ENCODE measurements at places on chromosomes 2 and 18.

DNA sequence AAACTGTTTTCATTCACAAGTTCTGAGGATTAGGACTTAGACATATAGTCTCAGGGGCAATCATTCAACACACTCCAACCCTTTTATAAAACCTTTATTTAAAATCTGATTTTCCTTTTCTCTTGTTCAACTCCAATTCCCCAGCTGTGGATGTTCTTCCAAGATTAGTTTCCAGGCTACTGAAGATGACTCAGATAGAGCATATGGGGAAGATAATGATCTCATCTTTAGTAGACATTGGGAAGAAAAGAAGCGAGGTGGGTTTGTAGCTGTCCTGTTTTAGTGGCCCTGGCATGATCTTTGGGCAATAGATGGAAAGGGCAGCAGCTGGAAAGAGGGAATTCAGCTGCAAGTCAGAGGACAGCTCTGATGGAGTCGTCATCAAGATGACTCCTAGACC lies 247.7 kb upstream of the CCDC68 start:
- no peak for DNase-seq

- peak; percentile 45 for DNase-seq
Measured at GRCh38 chr2:10776231-10776977, 36.2 kb downstream of the PDIA6 start.

DNA sequence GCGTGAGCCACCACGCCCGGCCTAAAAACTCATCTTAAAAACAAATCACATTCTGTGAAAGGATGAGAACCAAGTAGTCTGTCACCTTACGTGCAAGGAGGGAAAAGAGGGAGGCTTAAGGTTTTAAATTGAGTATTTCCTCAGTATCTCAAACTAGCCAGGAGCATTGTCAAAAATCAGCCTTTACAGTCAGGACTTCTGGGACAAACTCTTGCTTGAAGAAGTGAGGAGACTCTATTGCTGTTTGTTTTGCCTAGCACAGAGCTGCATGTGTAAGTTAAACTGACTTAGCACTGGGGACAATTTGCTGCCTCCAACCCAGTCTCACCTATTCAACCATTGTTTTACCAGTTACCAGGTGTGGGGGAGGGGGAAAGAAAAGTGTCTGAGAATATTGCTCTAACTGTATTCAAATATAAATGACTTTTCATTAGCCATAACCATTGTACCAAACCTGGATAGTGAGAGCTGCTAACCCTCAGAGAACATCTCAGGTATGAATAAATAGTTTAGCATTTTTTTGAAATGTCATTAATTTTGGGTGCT lies 3.6 kb downstream of the INO80D start:
- no peak for DNase-seq

DNA sequence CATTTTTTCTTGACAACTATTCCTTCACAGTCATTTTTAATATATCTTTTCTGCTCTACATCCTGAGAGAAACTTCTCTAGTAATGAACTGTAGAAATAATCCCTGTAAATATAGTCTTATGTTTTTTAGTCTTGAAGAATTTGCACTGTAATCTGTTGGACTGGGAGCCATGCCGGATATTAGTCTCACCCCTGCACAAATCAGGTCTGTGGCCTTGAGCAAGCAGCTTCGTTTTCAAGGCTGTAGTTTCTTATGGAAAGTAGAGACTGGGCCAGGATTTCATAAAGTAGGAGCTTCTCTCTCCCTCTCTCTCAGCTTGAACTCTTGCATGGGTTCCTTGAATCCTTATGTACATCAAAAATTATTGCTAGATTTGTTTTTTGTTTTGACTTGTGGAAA lies 8.7 kb downstream of the FARP2 start:
- DNase-seq: no peak

GRCh38 chr18:23568281-23569138 lies 17.8 kb downstream of the NPC1 start:
- DNase-seq: no peak

DNA sequence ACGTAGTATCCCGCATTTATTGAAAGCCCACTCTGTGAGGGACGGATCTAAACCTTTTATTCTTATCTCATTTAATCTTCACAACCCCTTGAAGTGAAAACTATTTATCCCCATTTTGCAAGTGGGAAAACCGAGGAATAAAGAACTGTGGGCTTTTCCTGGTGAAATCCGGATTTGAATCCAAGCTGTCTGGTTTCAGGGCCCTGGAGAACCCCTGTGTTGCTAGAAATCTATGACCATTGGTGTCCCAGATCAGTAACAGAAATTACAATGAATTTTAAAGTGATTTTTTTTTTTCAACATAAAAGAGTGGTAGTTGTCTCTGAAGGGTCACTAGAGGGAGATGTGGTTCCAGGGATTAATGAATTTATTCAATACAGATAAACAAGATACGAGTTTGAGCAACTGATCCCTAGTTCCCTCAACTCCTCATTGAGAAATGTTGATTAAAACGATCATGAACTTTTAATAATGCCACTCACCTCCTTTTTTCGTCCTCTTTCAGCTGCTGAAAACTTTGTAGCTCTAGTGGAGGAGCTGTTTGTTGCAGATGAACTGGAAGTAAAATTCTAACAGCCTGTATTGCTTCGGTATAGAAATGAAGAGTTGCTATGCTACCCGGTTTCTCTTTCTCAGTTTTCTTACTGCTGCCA lies 940 bp downstream of the XRCC5 start:
- DNase-seq: no peak

GRCh38 chr2:150538651-150539201 lies 51.3 kb upstream of the RND3 start:
- DNase-seq: no peak

DNA sequence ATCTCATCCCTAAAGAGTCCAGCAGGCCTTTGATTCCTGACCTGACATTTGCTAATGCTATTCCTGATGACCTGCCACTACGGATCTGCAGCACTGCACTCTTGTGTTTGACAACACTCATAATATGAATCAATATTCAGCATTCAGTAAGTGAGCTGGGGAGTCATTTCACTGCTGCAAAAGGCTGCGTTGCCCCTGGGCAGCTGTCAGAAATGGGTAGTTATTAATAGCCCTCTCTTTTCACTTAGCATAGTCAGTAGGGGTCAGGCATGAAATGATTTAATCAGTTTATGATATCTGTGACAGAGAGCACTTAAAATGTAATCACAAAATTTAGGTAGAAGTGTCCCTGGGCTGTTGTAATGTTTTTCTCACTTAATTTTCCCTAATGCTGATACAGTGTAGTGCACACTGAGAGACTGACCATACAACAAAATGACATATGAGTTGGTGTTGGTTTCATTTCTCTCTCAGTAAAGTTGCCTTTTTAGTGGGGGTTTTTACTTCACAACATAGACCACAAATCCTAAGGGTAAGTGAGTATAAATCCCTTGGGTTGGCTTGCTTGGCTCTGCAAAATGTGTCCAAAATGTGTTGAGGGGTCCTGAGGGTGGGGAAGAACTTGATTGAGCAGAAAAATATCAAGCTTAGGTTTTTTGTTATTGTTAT lies 184.8 kb downstream of the CAMKMT start:
- no peak for DNase-seq

DNA sequence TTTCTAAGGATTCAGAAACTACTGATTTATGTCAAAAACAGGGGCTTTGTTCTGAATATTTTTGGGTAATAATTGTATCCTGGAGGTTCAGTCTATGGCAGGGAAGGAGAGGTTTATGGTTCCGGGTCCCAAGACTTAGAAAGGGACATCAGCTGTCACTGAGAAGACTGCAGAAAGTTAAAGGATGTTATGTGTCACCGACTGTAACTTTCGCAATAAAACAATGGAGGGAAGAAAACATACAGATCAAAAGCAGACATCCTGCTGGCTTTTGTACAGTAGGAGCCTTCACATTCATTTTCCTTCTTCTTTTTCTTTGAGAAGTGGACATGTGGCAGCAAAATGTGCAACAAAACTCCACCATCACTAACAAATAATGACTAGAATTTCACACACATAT lies 900.7 kb upstream of the SOX11 start:
- no peak for DNase-seq

- DNase-seq: no peak
Measured at GRCh38 chr2:154814856-154815255, 116.4 kb downstream of the KCNJ3 start.

DNA sequence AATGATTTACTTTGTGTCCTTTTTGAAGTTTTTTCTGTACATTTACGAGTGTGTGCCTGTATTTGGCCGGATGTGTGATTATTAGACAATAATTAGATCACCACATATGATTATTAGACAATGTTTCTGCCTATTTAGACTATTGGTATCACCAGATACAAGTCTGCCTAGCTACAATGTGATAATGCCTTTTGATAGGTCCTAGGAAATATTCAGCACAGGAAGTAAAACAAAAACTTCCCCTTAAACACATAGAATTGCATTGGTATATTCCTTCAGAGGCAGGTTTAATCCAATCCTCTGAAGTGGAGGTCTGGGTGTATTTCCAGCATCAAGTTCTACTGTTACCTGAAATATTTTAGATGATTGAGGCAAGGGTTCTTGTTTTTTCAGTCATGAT lies 275.1 kb downstream of the TGIF1 start:
- DNase-seq: no peak

GRCh38 chr2:231919341-231920035 lies 6.7 kb downstream of the NPPC start:
- DNase-seq: peak; percentile 40

DNA sequence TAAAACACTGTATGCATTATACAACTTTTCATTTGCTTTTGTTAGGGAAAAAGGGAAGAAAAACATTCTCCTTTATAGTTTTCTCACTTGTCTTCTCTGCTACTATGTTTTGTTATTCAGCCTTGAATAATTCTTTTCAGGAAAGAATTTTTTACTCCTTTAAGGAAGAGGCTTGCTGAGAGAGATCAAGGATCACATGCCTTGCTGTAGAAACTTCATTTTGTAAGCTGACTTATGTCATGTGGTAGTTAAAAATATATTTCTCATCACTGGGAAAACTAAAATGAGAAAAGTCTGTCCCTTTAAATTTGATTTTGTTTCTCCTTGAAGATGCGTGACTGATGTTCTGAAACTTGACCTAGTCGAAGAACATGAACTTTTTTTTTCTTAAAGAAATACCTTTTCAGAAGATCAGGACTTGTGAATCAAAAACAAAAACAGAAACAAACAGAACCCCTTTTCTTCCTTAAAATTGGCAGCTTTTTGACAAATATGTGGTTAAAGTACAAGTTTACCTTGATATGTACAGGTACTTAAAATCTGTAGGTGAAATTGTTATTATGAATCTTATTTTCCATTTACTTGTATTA lies 145.1 kb downstream of the COMMD1 start:
- DNase-seq: no peak

GRCh38 chr2:33190393-33190937 lies 243.7 kb downstream of the LTBP1 start:
- no peak for DNase-seq

- DNase-seq: no peak
Measured at GRCh38 chr18:42442656-42443055, 487.6 kb downstream of the PIK3C3 start.

- no peak for DNase-seq
Measured at GRCh38 chr2:12613137-12613835, 103.5 kb upstream of the TRIB2 start.

DNA sequence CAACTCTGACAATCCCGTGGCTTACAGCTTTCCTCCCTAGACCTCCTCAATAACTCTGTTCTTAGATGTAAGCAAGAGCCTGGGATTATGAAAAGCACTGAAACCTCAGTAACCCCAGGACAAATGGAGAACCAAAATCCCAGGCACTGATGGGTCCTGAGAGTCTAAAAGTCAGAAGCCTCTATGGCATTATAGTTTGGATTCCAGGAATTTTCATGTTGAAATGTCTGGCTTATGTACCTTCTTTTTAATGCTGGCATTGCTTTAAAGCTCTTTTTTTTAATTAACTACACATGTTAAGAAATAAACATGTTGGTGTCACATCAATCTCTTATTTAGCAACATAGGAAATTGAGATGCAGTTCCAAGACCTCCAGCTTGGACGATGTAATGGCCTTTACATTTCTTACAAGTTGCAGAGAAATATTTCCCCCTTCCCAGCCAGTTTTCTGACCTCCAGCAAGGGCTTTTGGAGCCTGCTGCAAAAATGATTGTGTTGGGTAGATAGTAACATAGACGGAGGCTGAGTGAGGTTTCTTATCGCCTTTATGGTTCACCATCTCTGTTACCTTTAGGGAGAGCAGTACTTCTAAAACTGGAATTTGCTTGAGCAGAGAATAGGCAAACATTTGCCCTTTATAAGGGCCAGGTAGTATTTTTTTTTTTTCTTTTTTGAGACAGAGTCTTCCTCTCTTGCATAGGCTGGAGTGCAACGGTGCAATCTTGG lies 84.8 kb upstream of the RASGRP3 start:
- DNase-seq: no peak

GRCh38 chr2:173354073-173354581 lies 545 bp upstream of the CDCA7 start:
- no peak for DNase-seq

DNA sequence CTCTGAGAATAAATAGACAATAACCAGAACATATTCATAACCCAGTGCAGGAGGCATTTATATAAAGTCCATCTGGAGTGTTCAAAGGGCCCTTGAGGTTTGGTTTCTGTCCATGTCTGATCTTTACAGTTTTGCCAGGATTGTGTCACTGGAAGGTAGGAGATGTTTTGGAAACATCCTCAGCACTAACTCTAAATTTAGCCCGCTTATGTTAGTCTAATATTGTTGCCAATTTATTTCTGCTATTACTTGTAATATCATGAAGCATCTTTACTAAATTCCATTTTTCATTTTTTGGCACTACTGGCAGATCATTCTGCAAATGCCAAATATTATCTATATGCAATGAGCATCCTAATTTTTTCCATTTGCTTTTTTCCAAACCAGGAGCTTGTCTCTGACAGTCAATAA lies 22.4 kb upstream of the REV1 start:
- no peak for DNase-seq

DNA sequence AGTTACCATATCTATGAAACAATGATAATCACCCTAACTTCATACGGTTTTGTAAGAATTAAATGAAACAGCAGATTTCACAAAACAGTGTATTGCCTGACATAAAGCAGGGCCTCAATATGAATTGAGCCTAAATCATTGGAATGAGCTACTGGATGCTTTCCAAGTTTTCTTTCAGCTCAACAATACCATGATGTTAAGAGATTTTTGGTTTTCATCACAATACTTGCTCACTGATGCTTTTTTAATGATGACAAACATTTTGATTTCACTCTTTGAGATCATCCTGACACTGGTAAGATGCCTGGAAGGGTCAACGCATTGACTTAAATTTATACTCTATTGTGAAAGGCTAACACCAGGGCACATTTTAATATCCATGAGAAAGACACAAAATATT lies 377.5 kb downstream of the ZNF521 start:
- no peak for DNase-seq

GRCh38 chr18:67568166-67568565 lies 51.6 kb upstream of the DSEL start:
- no peak for DNase-seq

GRCh38 chr2:241073166-241074064 lies 28.7 kb downstream of the MTERF4 start:
- DNase-seq: no peak

DNA sequence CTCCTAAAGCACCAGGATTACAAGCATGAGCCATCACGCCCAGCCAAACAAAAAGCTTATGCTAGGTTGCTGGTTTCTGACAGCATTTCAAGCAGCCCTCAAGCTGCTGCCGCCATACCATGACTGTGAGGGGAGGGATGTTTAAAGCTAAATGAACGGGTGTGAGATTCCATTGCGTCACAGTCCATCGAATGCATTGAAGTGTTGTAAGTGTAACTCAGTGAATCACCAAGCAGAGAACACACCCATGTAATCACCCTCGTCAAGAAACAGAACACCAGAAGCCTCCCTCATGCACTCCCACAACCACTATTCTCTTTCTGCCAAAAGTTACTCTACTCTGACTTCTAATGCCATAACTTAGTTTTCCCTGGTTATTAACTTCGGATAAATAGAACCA lies 32.8 kb upstream of the MC5R start:
- no peak for DNase-seq

- DNase-seq: no peak
Measured at GRCh38 chr2:5719629-5720334, 27.6 kb downstream of the SOX11 start.

All from upper lobe of right lung (tissue), 1 donor.